Activated T-cell treated with anti-CD3 and anti-CD28 coated beads for 24 hours (primary cell): ENCODE measurements at places on chromosomes 7 and 10.

- DNase-seq = no peak
Measured at GRCh38 chr7:92598310-92598981, 8.3 kb upstream of the FAM133B start.

DNA sequence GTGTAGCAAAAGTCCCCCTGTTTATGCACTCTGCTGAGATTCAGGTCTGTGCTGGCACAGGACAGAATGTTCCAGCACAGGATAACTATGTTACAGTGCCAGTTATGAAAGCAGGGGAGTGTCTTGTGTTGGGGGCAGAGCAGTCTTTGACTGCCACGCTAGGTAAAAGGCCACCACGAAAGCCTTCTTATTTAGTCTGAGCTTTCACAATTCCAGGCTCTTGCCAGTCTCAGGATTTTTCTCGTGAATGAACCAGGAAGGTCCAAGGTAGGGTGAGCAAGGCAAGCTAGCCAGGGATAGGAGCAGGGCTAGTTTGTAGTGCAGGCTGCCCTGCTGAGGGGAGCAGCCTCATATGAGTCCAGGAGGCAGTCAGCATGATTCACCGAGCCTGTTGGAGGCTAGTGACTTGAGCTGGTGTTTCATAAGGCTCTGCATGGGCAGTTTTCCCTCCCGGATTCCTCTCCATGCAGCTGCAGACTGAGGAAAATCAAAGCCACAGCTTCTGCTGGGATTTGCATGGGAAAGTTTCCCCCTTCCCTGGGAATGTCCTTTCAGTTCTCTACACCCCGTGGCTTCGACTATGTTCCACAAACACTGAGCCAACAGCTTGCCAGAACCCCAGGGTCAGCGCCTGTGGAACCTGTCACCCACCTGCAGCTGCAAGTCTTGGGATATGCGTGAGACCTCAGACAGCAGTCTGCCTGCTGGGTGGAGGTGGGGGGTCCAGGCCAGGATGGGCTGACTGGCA is 112.3 kb downstream of the JCAD start:
- DNase-seq = no peak

- DNase-seq = no peak
Measured at GRCh38 chr7:50818324-50818723, 35.6 kb upstream of the GRB10 start.

DNA sequence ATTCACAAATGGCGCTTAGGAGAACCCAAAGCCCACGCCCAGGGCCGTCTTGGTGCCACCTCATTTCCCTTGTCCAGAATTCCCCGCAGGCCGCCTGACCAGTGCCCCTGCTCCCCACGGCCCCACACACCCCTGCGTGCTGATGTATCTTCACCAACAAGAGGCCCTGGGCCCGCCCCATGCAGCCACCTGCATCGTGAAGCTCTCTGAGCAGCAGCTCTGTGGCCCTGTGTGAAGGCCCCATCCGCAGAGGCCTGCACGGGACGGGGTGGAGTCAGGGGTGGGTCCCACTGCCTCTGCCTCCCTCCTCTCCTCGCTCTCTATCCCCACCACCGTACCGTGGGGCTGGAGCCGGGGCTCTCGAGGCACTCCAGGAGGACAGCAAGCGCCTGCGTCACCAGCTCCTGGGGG is 14.7 kb downstream of the BRAT1 start:
- no peak for DNase-seq

DNA sequence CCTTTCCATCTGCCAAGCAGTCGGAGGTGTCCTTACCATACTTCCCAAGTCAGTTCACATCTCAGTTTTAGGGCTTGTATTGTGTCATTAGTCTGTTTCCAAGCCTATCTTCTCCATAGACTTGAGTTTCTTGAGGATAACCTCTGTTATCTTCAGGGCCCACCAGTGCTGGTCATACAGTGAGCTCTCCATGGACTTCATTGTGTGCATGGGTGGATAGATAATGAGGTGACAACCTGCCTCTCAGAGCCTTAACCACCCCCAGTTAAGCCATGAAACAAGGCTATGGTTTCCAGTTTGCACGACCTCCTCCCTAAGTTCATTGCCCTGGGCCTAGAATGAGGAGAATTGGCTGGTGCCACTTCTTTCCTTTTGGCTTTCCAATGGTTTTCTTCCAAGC is 38.5 kb upstream of the WAC start:
- no peak for DNase-seq

GRCh38 chr10:103553743-103554487 is 60.4 kb downstream of the NEURL1 start:
- DNase-seq = peak; percentile 28

GRCh38 chr7:76343931-76344321 is 14.9 kb downstream of the YWHAG start:
- DNase-seq = no peak

DNA sequence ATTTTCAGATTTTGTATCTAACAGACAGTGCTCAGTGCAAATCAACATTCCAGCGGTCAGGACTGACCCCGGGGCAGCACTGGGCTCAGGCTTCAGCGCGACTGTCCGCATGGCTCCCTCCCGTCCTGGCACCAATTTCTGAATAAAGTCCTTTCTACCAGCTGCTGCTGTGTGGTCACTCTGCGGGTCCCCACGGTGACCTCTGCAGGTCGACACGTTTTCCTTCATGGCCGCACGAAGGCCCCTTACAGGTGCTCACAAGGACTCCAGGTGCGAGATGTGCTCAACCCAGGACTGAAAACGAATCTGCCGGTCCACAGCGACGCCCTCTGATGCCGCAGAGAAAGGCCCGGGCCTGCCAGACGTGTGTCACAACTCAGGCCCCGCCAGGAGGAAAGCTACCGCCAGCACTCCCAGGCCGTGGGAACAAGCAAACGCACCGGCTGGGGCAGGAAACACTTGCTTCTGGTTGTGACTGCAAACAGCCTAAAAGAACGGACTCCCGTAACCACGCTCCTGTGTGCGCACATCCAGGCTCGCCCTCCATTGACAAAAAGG is 3.7 kb upstream of the UTF1 start:
- DNase-seq = no peak

GRCh38 chr7:70568674-70569334 is 563.1 kb upstream of the GALNT17 start:
- no peak for DNase-seq

- DNase-seq = no peak
Measured at GRCh38 chr10:133068111-133069032, 19.4 kb upstream of the ADGRA1 start.

DNA sequence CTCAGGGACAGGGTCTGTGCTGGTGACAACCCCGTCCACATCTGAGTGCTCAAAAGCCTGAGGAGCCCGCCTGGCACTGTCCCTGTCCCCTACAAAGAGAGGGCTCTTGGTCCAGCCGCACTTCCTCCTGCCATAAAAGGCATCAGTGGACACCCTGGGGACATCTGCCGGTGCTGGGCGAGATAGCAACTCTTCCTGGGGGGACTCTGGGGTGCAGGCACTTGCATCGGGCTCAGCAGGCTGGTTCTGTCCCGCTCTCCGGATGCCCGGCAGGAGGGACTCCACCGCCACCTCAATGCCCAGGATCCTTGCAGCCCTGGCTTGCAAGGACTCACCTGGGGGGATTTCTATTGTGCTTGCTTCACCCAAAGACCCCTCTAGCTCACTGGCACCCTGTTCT is 32.8 kb downstream of the JCAD start:
- no peak for DNase-seq

DNA sequence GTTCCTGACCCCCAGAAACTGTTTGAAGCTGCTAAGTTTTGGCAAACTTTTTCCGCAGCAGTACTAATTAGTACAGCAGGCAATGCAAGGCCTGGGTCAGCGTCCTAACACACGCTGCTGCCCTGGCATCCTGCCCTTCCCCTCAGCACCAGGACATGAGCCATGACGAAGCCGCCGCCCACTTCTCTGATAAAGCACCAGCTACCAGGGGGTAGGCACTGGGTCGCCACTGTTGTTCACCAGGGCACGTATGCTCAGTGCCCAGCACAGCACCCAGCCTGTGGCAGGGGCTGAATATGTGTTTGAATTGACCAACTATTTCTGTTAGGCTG is 59.5 kb downstream of the CHST15 start:
- DNase-seq = no peak

GRCh38 chr10:3476186-3476585 is 303.6 kb upstream of the PITRM1 start:
- DNase-seq = no peak

DNA sequence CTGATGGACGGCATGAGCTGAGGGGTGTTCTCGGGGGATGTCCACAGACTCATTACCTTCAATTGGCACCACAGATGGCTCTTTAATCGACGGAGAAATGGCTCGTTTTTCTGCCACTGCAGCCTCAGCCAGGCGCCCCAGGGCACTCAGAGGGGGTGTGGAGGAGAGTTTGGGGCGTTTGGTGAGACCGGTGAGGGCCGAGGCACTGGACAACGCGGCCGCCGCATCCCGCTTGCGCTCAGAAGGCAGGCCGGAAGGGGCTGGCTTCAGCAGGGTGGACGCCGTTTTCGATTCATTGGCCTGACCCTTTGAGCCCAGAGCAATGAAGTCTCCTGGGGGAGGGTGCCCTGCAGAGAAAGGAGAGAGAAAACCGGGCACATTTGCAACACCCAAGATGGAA is 1.3 kb downstream of the INTS1 start:
- DNase-seq = no peak

- DNase-seq = no peak
Measured at GRCh38 chr10:29120216-29120615, 168.7 kb upstream of the LYZL1 start.

DNA sequence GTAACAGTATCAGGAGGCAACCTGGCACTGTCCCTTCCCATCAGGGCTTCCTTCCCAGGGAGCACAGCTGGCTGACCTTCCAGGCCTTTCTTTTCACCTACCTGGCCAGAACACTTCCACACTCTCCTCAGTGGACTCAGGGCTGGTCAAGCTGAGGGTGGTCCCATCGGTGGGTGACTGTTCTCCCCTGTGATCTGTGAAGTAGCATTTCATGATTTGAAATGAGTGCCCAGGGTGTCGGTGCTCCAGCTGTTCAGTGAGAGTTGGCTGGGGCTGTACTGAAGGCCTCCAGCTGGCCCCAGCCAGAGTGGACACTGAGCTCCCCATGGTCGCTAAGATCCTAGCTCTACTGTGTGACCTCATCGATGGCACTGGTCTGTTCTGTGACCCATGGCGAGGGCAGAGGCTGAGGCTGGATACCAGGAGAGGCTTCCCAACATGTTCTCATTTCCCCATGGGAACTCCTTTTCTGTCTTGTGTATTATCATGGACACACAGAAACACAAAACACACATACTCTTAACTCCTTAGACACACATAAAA is at the start of gene FAM170B:
TSS of gene FAM170B (minus strand) at position 316 of the 543 bp plus-strand sequence. CDS start at position 213, 103 bp downstream.
- DNase-seq = no peak

GRCh38 chr10:61355211-61355610 is 98.0 kb downstream of the TMEM26 start:
- no peak for DNase-seq
